NK-92 treated with Interleukin-12 subunit alpha and Interleukin-12 subunit beta, amount 100 ng/mL, for 24 hours (cell line): ENCODE measurements at places on chromosomes 12 and 14.

DNA sequence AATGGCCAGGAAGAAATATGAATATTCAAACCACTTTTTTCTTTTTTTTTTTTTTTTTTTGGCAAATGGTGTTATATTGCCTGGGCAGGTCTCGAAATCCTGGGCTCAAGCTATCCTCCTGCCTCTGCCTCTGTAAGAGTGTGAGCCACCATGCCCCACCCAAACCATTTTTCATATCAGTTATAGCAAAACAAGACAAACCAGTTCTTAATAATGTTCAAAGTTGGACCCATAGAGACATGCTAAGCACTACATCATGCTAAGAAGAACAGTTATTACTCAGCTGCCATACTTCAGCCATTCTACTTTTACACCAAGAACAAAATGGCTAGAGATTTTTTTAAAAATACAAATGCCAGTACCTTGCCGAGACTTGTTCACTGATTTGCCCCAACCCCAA, 25.5 kb downstream of the EIF2S1 start:
- DNase-seq, result no peak

GRCh38 chr12:80684077-80684495, 23.3 kb upstream of the MYF6 start:
- DNase-seq, result no peak

- no peak for DNase-seq
Observed at GRCh38 chr12:70415987-70416386, 49.9 kb downstream of the KCNMB4 start.

DNA sequence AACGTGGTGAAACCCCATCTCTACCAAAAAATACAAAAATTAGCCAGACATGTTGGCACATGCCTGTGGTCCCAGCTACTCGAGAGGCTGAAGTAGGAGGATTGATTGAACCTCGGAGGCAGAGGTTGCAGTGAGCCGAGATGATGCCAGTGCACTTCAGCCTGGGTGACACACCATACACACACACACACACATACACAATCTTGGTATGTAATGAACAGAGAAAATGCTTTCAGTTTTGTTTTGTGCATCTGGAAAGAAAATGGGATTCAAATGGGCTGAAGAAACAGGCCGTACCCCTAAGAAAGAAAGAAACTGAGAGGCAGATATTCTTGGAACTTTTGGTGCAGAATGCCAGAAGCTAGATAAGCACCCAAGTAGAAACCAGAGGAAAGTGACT, 107.2 kb downstream of the PDE3A start:
- DNase-seq, result no peak

GRCh38 chr12:95385246-95386035, 88.5 kb upstream of the METAP2 start:
- DNase-seq, result no peak

DNA sequence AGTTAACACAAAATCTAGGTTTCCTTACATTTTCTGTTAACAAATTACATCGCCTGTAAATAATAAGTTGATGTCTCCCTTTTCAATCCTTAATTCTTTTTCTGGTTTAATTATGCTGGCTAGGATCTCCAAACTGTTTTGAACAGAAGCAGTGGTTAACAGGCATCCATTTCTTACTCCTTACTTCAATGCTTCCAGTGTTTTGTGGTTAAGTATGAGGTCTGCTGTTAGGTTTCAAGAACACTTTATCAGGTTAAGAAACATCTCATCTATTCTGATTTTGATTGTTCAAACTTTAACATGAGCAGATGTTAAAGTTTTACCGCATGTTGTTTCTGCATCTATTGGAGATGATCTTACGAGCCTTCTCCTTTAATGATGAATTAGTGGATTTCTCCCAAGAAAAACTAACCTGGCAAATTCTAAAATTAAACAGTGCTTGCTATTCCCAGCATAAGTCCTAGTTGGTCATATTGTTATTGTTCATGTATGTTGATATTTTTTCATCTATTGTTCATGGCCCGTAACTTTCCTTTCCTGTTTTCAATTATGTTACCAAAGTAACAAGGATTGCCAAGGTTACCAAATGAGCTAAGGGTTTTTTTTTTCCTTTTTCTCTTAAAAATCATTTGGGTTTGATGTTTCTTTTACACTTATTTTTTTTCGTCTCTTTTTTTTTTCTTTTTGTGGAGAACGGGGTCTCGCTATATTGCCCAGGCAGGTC, 33.4 kb downstream of the POLE start:
- no peak for DNase-seq

DNA sequence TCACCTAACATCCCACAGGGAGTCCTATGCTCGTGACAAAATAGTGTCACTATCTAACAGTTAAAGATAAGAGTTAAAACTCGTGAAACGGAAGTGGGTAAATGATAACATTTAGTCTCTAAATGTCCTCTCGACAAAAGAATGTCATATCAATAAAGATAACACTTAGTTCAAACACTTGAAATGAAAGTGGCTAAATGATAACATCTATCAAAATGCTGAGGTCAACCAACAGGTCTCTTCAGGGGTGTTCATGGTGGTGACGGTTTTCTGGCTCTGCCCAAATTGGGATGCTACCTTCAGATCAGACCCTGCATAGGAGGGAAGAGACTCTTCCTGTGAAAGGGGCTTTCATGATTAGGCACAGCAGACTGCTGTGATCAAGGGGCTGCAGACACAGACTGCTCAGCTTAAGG, 22.1 kb downstream of the IL26 start:
- DNase-seq, result no peak

DNA sequence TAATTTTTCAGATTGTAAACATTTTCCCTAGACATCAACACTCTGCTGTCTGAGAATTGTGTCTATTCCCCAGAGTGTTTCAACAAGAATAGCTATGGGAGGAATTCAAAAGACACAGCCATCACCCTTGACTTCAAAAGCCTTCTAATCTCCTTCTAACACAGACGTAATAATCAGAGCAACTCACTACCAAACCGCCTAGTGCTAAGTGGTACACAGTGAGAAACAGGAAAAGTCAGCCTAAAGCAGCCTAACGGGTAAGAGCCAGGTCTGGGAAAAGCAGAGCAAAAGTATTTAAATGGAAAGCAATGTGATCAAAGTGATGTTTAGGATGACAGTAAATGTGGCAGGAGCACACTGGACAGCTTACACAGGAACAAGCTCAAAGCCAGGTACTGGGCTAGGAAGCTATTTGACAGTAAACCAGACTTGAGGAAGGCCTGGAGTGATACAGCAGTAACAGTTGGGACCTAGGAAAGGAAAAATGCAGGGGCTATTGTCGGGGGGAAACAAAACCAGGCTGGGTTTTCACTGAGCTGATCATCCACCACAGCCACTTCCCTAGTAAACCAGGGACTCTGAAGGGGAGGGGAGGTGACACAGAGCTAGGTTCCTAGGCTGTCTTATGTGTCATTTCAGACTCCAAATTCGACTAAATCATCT, 29.4 kb downstream of the CORO1C start:
- no peak for DNase-seq

DNA sequence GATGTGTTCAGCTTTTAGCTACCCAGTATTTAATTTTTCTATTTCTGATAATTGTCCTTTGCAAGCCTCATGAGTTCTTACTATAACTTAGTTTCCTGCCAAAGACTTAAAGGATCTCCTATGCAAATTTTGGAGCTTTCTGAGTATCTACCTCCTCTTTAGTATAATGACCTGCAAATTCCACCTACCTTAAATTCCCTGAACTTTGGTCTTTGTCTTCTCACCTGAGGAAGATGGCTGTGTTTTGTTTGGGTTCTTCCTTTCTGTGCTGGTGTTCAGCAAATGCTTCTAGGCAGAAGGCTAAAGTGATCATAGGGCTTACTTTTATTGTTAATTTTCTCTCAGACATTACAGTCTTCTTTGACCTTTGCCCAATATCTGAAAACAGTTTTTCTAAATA, 142.8 kb downstream of the FUT8 start:
- DNase-seq, result no peak

DNA sequence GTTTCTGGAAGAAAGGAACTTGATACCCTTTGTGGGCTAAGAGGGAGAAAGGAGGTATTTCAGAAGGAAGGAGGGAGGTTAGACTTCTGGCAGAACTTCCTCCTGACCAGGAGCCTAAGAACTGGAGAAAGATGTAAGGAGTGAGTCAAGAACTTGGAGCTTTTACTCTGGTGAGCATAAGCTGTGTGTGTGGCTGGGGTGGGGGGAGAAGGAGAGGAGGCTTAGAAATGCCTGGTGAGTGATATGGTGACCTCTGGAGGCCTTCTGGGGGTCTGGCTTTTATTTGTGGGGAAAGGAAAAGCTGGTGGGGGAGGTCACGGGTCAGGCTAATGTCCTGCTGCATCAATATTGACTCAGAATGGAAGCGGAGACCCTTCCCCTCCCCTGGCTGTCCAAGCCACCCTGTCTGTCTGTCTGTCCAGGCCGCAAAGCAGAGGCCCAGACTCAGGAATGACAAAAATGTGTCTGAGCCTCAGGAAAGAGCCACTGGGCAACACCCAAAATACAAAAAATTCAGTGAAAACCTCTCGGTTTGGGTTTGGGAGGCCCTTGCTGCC, 4.8 kb downstream of the LRP1 start:
- no peak for DNase-seq

- no peak for DNase-seq
Observed at GRCh38 chr14:54652605-54653052, 85.7 kb downstream of the SAMD4A start.

GRCh38 chr14:102375119-102375518, 12.4 kb downstream of the TECPR2 start:
- no peak for DNase-seq

- DNase-seq, result no peak
Observed at GRCh38 chr12:46786774-46787173, 39.0 kb downstream of the SLC38A4 start.

DNA sequence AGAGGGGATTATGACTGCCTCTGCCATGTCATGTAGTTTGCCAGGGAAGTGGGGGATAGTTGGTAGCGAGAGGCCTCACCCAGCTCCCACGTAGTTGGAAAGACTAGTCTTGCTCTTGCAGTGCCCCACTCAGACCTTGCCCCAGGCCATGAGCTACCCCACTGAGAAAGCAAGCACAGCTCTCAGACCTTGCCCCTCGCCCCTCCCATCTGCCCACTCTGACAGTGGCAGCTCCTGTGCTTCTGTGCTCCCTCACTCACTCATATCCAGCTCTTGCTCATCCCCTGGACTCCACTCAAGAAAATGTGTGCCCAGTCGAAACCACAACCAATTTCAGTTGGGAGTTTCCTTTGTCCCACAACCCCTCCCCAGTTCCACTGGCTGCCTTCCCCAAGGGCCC, 55.5 kb upstream of the BDKRB2 start:
- no peak for DNase-seq

DNA sequence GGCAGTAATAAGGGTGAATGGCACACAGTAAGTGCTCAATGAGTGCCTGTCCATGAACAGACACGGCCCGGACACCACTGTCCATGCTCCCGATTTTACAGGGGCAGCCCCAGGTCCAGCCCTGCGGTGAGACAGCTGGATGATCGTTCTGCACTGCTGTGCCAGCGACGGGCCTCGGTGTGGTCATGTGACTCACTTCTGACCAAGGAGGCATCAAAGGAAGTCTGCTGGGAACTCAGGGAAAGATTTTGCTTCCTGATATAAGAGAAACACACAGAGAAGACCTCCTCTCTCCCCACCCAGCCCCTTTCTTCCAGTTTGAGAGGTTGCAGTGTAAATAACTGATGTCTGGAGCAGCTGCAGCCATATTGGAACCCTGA, 126.6 kb downstream of the SCARB1 start:
- DNase-seq, result no peak

- no peak for DNase-seq
Observed at GRCh38 chr12:72578327-72578726, 306.2 kb downstream of the TRHDE start.

DNA sequence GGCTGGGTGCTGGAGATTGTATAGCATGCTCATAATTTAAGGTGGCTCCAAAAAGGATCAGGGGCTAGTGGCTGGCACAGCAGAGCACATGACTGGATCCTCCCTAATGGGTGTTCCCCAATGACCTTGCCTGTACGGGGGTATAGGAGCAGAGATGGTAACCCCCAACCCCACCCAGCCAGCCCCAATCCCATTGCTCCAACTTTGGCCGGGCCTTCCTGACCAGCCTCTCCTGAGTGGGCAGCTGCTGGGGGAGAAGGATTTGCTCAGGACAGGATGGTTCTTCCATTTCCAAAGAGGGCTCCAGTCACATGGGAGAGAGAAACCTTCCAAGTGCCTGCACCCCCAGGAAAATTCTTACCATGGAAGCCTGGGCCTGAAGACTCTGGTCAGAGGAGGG, 15.3 kb upstream of the NR4A1 start:
- no peak for DNase-seq

GRCh38 chr12:78210506-78210860, 379.8 kb downstream of the NAV3 start:
- DNase-seq, result no peak

DNA sequence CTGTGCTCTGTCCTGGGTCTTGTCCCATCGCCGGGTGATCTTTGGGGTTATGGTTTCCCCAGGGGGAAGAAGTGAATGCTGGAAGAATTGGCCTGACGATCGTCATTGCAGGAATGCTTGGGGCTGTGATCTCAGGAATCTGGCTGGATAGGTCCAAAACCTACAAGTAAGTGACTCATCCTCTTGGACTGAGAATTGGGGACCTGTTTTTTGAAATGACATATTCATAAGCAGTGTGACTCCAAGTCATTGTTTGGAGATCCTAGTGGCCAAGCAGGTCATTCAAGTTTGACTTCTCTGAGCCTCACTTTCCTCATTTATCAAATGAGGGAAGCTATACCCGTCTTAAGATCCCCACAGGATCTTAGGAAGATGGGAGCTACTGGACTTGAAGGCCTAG, 25.8 kb downstream of the ERG28 start:
- no peak for DNase-seq

DNA sequence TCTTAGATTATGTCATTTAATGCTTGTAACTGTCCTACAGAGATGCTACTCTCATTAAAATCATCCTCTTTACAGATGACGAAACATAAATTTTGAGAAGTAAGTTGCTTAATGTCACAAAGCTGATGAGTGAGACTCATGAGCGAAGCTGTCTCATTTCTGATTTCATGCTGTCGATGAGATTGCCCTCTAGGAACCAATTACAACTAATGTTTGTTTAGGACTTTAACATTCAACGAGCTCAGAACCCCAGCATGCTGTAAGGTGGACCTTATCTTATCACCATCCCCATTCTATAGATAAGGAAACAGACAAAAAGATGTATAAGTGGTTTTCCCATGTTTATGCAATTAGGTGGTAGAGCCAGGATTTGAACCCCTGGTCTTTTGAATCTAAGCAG, 23.1 kb downstream of the BHLHE41 start:
- no peak for DNase-seq

GRCh38 chr12:54009171-54010052, 627 bp downstream of the HOXC8 start:
- no peak for DNase-seq

GRCh38 chr12:92025462-92026207, 120.0 kb downstream of the BTG1 start:
- no peak for DNase-seq

- no peak for DNase-seq
Observed at GRCh38 chr12:118319627-118320026, 53.1 kb downstream of the TAOK3 start.

- DNase-seq, result no peak
Observed at GRCh38 chr14:74955229-74956026, at the start of gene PGF. Gene PGF (minus strand): TSS chr14:74955597. CDS start chr14:74955242, 355 bp downstream.

DNA sequence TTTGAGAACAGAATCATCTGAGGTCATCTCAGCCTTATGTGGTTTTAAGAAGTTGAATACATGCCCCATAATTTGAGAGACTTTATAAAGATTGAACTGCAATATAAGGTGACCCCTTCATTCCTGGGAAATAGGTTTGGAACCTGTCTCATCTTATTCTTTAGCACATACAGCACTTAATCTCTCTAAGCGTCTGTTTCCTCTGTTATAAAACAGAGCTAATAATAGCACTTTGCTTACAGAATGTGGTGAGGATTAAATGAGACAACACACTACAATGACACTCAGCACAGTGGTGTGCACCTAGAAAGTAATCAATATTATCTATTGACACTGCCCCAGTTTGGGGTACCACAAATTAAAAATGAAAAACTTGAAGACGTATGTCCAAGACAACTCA, 102.1 kb downstream of the DUSP6 start:
- DNase-seq, result no peak
